Fibroblast of skin of back (primary cell): ENCODE measurements at places on chromosomes 2 and 18.

GRCh38 chr18:76920974-76921373 lies 98.6 kb downstream of the ZNF236 start:
- DNase-seq: no peak

GRCh38 chr2:59575191-59575590 lies 978.3 kb downstream of the BCL11A start:
- no peak for DNase-seq

DNA sequence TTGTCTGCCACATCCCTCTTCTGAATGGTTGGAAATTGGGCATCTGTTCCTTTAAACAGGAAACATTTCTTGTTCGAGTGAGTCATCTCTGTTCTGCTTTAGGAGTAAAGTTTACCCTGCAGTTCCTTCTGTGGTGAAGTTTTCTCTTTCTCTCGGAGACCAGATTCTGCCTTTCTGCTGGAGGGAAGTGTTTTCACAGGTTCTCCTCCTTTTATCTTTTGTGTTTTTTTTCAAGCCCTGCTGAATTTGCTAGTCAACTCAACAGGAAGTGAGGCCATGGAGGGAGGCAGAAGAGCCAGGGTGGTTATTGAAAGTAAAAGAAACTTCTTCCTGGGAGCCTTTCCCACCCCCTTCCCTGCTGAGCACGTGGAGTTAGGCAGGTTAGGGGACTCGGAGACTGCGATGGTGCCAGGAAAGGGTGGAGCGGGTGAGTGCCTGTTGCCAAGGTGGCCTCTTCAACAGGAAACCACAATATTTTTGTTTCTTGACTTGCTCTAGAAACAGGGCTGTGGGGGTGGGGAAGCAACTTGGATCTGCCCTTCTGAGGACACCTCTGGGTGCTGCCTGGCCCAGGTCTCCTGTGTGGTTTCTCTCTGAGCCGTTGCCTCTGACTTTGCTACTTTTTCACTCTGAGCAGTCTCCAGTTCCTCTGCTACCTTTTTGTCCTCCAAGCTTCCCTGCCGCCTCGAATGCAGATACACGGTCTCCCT lies 2.2 kb upstream of the CASP8 start:
- peak; percentile 79 for DNase-seq

- peak; percentile 13 for DNase-seq
Observed at GRCh38 chr18:64365106-64365505, 216.2 kb upstream of the LINC00305 start.

- no peak for DNase-seq
Observed at GRCh38 chr2:52964916-52965530, 802.6 kb upstream of the CHAC2 start.

GRCh38 chr18:27549335-27550039 lies 364.4 kb upstream of the CHST9 start:
- no peak for DNase-seq

DNA sequence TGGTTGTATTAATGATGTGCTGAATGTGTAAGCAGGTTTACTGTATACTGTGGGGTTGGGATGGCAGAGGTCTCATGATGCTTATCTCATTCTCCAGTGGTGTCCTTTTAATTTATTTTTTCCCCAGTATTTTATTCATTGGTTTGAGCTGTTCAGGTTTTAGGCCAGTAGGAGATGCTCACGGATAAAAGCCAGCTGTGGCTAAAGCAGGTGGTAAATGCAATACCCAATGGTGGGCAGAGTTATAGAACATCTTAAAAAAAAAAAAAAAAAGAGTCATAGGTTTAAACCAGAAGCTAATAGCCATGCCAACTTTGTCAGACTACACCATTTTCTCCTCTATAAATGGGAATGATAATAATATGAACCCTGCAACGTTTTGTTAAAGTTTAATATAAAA lies 57.8 kb upstream of the NEUROD1 start:
- DNase-seq: no peak

DNA sequence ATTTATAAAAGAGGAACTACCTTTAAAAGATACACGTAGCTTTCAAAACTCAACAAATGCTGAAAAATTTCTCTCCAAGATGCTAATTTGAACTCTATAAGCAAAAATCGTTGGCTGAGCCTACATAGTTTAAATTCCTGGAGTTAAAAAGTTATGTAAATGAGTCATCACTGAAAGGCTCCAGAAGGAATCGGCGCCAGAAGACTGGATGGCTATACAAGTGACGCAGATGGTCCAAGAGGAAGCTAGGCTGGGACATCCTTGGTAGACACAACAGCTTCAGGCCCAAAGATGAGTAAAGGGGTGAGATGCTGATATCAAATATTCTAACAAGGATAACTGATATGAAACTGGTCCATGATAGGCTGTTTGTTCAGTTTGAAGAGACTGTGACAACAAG lies 22.8 kb upstream of the DNAH6 start:
- peak; percentile 95 for DNase-seq

DNA sequence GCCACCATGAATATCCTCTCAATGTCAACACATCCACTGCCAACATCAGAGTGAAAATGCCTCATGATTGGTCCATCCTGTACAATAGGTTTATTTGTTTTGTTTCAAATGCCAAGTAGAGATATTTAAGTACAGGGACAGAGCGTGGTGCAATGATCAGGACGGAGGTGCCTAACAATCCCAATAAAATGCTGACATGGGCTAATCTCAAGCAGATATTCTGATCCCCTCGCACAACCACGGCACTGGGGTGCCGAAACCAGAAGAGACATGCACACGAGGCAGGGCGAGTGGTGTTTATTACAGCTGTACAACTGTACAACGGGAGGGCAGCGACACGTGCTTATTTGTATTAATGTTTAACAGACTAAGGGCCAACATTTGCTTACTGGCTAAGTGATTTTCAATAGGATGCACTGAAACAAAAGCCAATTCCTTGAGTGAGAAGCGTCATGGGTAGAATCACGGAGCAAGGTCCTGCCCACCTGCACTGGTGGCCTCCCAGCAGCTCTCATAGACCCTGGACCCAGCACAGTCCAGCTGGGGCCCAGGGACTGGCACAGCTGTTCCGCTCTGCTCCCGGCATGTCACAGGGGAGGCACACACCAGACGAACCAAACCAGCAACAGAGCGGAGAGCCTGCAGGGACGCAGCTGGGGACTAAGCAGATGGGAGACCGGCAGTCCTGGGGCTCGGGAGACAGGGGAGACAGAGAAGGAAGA lies 101.4 kb downstream of the HDAC4 start:
- no peak for DNase-seq

DNA sequence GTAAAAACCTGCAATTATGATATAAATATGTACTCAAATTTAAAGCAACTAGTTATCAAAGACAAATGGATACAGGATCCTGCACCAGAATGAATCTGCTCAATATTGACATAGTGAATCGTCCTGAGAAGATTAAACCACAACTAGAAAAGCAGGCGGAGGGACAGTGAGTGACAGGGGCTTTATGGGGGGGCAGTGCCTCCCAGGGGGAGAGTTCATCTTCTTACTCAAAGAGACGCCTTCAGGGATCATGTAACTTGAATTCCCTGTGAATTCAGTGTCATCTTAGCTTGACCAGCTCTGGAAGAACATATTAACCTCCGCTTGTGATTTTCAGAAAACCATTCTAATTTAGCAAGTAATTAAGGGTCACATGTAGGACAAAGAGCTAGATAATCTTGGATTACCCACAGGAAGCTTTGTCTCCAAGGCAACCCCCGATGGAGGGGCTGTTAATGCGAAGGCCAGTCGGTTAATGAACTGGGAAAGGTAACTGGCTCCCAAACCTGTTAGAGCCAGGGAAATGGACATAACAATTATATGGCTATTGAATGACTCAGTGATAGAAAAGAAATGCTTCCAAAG lies 17.4 kb upstream of the LMAN1 start:
- DNase-seq: peak; percentile 26

DNA sequence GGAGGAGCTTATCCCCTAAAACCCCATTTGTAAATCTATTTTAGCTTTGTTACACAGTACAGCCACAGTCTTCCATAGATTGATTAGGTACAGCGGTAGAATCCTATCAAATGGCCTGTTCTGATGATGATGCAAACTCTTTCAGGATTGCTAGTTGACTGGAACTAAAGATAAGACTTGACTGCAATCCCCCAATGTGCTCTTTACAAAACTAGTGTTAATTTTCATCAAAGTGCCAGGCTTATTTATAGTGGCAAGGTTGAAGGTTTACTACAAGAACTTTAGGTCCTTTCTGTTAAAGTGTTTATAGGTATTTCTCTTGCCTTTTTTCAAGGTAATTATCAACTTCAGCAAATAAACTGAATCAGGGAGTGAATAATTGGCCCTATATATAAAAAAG lies 9.0 kb upstream of the OTX1 start:
- no peak for DNase-seq

DNA sequence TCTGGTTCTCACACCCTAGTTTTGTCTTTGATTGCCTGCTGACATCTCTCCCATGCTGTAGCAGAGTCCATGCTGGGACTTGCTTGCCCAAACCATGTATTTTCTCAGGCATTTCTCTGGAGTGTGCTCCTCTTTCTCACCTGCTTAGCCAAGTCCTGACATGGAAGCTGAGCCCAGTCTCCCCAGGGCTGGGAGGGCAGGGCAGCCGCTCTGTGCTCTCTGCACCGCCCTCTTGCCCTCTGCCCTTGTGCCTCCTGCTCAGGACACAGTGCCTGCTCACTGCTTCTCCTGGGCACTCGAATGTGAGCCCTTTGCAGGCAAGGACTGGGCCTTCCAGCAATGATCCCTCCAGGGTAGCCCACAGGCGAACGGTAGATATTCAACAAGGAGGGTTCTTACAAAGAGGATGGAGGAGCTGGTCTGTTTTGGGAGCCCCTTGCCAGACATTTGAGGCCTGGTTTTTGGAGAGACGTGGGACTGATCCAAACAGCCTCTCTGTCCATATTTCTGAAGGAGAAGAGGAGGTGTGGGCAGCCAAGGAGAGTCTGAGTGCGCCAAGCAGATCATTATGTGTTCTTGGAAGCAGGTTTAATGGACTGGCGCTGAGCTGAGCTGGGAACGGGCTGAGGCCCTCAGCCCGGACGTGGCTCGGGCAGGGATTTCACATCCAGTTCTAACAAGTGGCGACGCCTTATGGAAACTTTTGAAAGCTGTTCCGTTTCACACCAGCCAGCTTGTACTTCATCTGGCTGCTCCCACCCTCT lies 4.0 kb downstream of the SLC14A2 start:
- DNase-seq: no peak

- peak; percentile 28 for DNase-seq
Observed at GRCh38 chr2:58521803-58522554, 280.9 kb upstream of the FANCL start.

DNA sequence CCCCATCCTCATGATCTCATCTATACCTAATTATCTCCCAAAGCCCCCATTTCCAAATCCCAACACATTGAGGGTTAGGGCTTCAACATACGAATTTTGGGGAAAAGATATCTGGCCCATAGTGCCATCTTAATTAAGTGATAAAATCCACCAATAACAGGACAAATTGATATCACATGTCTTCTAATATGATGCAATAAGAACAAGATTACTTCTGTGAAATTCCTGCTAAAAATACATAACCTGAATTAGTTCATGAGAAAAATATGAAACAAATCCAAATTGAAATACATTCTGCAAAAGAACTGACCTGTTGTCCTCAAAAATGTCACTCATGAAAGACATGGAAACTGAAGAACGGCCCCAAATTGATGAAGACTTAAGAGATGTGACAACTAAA lies 28.8 kb downstream of the FOXI3 start:
- no peak for DNase-seq

- DNase-seq: peak; percentile 61
Observed at GRCh38 chr2:202494300-202495229, 118.4 kb downstream of the BMPR2 start.

- DNase-seq: no peak
Observed at GRCh38 chr18:31294199-31294747, 23.7 kb upstream of the DSG1 start.

GRCh38 chr2:241891315-241891987 lies 21.9 kb downstream of the RTP5 start:
- no peak for DNase-seq

- no peak for DNase-seq
Observed at GRCh38 chr2:144240656-144241339, 279.1 kb downstream of the ZEB2 start.

DNA sequence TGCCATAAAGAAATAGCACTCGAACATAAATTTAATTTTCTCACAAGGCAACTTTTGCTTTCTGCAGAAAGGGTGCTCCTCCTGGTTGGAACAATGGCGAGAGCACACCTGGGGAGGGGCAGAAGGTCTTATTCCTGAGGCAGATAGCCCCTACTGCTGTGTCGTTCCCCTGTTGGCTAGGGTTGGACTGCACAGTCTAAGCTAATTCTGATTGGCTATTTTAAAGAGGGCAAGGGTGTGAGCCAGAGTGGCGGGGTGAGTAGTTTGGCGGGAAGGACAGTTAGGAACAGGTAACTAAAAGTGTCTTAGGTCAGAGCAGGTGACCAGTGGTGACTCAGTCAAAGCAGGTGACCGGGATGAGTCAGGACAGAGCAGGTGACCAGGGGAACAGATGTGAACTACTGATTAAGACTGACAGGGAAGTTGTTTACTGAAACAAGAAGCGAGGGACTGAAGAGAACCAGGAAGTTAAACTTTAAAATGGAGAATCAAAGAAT lies 49.7 kb upstream of the AGAP1 start:
- DNase-seq: no peak

DNA sequence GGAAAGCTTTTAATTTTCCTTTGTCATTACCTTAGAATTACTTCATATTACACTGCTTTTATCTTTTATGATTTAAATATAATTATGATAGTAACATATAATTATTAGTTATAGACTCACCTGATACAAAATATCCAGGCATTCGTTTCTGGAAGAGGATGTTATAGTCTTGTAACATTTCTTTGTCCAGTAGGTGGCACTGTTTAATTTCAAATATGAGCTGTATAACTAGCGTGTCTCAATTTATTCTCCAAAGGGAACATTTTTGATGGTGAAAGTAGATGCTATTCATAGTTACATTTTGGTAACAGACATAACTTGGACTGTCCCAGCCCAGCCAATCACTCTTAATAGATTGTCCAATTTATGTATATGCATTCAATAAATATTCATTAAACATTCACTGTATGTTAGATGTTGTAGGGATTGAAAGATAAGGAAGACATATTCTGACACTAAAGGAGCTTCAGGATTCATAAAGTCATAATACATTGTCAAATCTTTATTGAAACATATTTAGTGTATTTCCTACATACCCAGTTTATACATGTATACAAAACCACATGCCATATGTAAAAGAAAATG lies 19.2 kb downstream of the DAW1 start:
- DNase-seq: peak; percentile 43

DNA sequence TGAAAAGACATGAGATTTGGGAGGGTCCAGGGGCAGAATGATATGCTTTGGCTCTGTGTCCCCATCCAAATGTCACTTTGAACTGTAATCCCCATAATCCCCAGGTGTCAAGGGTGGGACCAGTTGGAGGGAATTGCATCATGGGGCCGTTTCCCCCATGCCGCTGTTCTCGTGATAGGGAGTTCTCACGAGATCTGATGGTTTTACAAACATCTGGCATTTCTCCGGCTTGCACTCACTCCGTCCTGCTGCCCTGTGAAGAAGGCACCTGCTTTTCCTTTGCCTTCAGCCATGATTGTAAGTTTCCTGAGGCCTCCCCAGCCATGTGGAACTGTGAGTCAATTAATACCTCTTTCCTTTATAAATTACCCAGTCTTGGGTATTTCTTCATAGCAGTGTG lies 51.4 kb downstream of the LPIN1 start:
- DNase-seq: no peak

GRCh38 chr2:108938077-108938710 lies 50.8 kb downstream of the EDAR start:
- DNase-seq: no peak

GRCh38 chr2:202632682-202633290 lies 2.0 kb upstream of the FAM117B start:
- peak; percentile 12 for DNase-seq

GRCh38 chr18:58682429-58683069 lies 11.3 kb downstream of the MALT1 start:
- DNase-seq: peak; percentile 80
